GM20000 (cell line): ENCODE measurements at places on chromosomes 16 and 17.

- no peak for DNase-seq
These were observed 645.3 kb downstream of the WWOX start for GRCh38 chr16:78744796-78745107.

GRCh38 chr16:3444032-3444388 lies 530 bp downstream of the NAA60 start:
- no peak for DNase-seq

DNA sequence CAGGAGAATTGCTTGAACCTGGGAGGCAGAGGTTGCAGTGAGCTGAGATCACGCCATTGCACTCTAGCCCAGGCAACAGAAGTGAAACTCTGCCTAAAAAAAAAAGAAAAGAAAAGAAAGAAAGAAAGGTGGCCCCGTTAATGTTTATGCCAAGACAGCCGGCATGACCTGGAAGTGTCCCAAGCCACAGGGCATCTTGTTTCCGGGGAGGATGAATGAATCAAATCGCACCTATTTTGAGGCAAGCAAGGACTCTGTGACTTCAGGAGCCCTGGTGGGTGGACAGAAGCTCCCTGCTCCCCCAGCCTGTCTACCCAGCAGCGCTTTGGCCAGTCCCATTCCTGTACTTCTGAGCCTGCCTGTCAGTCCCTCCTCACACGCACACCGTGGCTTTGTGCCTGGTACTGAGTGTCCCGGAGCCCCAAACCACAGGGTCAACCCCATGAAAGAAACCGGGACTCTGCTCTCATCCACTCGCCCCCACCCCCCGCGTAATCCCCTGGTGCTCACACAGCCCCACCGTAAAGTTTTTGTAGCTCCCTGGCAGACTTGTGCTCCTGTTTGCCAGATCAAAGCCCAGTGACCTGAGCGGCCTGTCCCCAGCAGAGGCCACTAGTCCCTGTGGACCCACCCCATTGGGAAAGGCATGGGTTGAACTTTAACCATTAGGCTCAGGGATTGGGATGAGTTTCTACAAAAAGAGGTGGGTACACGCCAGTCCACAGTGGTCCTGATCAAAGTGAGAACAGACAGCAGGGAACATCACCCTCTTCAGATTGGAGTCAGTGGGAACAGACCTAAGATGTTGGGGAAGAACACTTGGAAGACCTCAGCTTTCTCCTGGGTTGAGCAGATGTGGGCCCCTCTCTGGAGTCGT lies 19.3 kb downstream of the CD2BP2 start:
- DNase-seq = no peak

- no peak for DNase-seq
These were observed 949 bp upstream of the SPAG7 start for GRCh38 chr17:4968486-4969046.

GRCh38 chr16:50616883-50617645 lies 64.0 kb downstream of the SNX20 start:
- DNase-seq = no peak

GRCh38 chr17:51672065-51672464 lies 411.7 kb downstream of the UTP18 start:
- no peak for DNase-seq

DNA sequence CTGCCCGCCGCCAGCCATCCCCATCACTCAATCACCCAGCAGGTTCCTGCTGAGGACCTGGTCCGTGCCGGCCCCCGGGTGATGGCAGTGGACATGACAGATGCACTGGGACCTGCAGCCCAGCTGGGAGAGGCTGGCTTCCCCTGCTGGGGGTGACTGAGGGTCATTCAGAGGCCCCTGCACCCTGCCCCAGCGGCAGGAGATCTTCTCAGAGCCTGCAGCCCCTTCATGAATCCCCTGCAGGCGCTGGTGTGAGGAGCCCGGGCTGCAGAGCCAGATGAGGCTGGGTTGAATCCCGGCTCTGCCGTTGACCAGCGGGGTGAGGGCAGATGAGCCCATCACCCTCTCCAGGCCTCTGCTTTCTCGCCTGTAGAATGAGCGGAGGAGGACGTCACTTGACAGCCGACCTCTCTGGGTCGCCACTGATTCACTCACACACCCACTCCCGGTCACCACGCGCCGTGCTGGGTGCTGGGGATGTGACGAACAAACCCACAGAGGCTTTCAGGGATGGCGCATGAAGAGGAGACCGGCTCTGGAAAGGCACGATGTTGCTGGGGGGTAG lies 95.2 kb upstream of the CIBAR2 start:
- no peak for DNase-seq

GRCh38 chr16:14013571-14014283 lies 57.4 kb upstream of the MRTFB start:
- no peak for DNase-seq

- DNase-seq = no peak
These were observed 33.3 kb downstream of the STAT5A start for GRCh38 chr17:42321555-42321954.

- DNase-seq = no peak
These were observed 336.7 kb upstream of the ZFHX3 start for GRCh38 chr16:73384506-73385089.

DNA sequence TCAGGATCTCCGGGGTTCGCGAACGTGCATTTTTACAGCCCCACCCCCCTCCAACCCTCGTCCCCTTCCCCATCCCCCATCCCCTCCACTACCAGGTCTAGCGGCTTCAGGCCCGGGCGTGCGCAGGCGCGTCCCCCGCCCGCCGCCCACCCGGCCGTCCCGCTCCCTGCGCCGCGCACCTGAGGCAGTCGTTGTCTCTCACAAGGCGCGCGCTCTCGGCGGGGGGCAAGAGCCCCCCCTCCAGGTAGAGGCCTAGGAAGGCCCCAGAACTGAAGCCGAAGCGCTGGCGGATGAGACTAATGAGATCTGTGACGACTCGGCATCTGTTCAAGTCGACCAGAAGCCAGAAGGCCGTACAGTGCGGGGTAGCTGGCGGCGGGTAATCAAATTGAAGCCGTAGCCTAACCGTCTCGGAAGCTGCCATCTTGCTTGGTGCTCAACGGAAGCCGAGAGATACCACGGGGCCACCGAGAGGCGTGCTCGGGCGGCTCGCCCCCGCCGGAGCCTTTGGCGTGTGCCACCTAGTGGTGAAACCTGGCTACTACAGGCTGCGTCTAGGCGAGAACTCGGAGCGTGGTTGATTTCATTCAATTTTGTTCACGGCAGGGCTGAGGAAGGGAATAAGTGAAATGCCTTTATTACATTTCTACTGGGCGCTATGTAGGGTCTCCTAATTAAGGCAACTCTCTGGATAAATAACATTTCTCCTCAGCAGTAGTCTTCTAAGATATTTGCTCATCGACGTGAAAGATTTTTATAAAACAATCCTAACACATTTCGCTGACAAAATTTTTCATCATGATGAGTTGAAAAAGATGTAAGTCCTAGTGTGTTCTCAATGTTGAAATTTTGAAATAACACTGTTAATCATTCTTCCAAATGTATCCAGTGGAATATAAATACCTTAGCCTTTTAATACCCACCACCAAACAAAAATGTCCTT lies at the start of gene COIL:
Gene COIL, minus strand, starts transcription at position 455 of the 943 bp plus-strand sequence. Its CDS starts 31 bp downstream, at position 424.
- peak; percentile 95 for DNase-seq

GRCh38 chr16:50998411-50998810 lies 152.7 kb downstream of the SALL1 start:
- no peak for DNase-seq

GRCh38 chr17:8619294-8619693 lies 11.2 kb downstream of the MYH10 start:
- DNase-seq = no peak

DNA sequence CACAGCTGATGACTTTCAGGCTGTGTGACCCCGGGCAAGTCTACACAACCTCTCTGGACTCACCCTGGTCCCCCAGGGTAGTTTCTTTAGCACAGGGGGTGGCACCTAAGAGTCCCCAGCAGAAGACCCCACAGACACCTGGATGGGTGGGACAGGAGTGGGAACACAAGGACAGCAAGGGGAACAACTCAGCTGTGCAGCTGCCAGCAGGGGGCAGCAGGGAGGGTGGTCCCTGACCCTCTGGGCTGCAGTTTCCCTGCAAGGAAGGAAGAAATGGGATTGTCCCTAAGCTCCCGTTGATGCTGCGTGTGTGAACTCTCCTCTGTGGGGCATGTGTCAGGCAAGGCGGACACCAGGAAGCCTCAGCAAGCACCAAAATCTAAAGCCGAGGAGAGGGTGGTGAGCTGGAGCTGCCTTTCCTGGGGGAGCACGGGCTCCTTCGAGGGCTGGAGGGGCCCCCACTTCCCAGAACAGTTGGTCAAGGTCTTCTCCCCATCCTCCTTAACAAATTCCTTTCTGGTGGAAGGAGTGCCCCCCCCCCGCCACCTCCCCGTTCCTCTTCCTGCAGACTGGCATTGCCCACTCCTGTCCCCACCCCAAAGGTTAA lies 24.1 kb upstream of the CDH5 start:
- DNase-seq = peak; percentile 42

DNA sequence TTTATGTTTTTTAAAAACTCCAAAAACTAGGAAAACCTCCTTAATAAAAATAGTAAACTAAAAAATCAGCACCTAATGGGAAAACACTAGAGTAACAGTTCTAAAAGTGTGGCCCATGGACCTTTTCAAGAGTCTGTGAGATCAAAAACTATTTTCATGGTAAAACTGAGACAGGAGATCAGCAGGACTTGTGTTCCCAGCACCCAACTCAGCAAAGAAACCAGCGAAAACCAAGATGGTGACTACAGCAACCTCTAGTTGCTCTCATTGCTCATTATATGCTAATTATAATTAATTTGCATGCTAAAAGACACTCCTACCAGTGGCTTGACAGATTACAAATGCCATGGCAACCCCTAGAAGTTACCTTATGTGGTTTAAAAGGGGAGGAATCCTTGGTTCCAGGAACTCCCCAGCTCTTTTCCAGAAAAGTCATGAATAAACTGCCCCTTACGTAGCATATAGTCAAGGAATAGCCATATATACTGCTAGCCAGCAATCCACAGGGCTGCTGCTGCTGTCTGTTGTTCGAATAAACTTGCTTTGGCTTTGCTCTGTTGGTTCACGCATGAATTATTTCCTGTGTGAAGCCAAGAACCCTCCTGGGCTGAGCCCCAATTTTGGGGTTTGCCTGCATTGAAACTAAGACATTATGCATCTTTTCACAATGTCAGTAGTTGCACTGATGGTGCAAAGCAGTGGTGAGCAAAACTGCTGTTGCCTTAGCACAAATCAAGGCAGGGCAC lies 12.4 kb downstream of the CMTR2 start:
- DNase-seq = no peak

GRCh38 chr16:15643946-15644250 lies 944 bp upstream of the MARF1 start:
- DNase-seq = no peak

DNA sequence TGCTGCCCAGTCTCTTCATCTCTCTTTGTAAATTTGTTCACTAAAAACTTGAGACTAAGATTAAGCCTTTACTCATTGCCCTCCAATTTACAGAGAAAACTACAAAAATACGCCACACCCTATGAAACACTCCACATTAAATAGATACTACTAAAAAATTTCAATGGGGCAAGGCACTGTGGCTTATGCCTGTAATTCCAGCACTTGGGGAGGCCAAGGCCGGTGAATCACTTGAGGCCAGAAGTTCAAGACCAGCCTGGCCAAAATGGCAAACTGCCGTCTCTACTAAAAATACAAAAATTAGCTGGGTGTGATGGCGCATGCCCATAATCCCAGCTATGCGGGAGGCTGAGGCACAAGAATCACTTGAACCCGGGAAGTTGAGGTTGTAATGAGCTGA lies 3.8 kb downstream of the UBE2O start:
- no peak for DNase-seq

- no peak for DNase-seq
These were observed 30.4 kb upstream of the SBK1 start for GRCh38 chr16:28261942-28262341.

GRCh38 chr17:60049936-60050335 lies 28.8 kb downstream of the HEATR6 start:
- no peak for DNase-seq

DNA sequence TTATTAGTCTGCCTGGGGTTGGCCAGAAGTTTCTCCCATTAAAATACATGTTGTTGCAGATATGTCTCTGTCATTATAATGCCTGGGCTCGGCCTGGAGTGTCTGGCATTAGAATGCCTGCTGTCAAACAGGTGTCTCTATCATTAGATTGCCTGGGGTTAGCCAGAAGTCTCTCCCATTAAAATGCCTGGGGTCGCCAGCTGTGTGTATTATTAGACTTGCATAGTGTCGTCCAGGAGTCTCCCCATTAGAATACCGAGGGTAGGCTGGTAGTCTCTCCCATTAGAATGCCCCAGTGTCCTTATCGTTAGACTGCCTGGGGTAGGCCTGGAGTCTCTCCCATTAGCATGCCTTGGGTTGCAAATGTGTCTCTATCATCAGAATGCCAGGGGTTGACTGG lies 2270.8 kb downstream of the TP53TG3F start:
- DNase-seq = no peak

DNA sequence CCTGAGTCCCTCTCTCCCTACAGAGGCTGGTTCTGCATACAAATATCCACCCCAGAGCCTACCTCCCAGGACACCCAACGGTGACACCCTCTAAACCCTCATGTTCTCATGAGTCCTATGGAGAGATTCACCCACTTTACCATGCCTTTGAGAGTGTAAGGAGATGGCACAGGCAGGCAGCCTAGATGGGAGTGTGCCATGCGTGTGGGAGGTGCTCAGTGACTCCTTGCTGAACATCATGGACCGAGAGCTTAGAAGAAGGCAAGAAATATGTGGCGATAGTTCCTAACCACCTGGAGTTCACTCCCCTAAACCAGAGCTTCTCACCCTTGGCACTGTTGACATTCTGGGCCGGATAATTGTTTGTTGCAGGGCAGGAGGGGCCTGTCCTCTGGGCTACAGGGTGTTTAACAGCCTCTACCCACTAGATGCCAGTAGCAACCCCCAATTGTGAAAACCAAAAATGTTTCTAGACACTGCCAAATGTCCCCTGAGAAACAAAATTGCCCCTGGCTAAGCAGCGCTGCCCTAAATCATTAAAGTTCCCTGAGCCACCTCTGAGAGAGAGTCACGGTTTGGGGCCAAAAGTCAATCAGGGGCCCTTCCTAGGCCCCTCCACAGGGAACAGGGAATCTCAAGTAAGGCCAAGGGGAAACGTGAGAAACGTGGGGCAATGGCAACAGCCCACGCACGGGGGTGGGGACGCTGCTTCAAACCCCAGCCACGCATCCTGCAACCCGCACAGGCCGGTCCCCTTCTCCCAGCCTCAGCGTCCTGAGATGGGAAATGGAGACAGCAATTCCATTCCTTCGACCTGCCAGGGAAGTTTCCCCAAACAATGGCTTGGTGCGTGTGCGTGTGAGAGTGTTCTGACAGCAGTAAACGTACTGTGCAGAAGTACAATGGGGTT lies 66.8 kb downstream of the C16orf78 start:
- DNase-seq = no peak

GRCh38 chr16:81581107-81581506 lies 136.5 kb downstream of the CMIP start:
- DNase-seq = no peak

GRCh38 chr17:4706121-4706520 lies 2.2 kb upstream of the PELP1 start:
- DNase-seq = no peak

GRCh38 chr17:50146927-50147665 lies 3.4 kb downstream of the PPP1R9B start:
- DNase-seq = no peak
